Activated CD4-positive, CD25-positive, alpha-beta regulatory T cell treated with anti-CD3 and anti-CD28 coated beads, Interleukin-2, amount 50 U/mL, for 72 hours (primary cell): ENCODE measurements at places on chromosomes 1 and 21.

GRCh38 chr1:226666692-226667091, 72.4 kb downstream of the ITPKB start:
- no peak for DNase-seq

DNA sequence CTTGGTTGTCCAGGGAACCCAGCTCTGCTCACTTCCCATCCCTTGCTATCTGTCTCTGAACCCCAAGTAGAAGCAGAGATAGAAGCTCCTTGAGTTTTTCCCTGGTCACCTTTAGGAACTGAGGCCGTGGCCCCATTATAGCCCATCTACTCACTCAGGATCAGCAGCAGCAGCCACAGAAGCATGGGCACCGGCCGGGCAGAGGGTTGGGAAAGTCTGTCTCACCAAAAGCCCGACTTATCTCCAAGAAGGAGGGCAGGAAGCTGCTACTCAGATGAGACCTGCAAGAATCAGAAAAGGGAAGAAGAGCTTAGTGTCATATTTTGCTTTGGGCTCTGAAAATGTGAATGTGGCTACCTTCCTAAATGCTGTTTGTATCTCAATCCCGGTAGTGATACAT, 264 bp downstream of the FCRL3 start:
- no peak for DNase-seq

GRCh38 chr1:163796394-163796821, 474.7 kb downstream of the NUF2 start:
- no peak for DNase-seq

GRCh38 chr1:207868251-207868773, 42.6 kb downstream of the CD34 start:
- DNase-seq: peak; percentile 39

GRCh38 chr1:222814536-222815439, at the start of gene DISP1:
DISP1 (plus strand) TSS chr1:222815039; CDS start chr1:222942824, 127,785 bp downstream.
- DNase-seq: peak; percentile 77

- DNase-seq: no peak
Measured at GRCh38 chr1:36973056-36973455, 61.3 kb downstream of the GRIK3 start.

DNA sequence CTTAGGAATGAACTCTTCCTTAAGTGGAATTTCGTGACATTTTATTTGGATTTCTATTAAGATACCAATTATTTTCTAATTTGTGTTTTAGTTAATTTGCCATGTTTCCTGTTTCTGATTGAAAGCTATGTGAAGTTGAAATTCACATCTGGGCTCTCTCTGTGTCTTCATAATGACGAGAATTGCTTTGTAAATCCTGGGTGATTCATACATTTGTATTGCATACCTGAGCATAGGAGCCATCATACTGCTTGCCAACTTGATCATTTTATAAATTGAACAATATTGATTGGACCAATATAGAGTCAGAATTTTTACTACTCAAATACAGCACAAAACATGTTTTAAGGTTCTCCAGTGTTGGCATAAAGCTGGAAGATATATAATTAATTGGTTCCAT, 817.9 kb downstream of the BRINP3 start:
- no peak for DNase-seq

DNA sequence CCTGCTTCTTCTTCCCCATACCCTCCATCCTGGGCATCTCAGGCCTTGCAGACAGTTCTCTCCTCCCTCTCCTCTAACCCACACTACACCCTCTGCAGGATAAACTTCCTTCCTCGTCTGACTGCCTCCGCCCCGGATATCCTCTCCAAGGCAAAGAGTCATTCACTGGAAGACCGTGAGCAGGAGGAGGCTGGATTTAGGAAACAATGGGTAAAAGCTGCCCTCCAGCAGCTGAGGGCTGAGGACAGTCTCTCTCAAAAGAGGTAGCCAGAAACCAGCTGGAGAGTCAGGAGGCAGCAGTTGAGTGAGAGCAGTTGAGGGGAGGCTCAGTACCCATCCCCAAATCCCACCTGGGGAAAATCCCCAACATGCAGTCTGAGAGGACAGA, 1.4 kb downstream of the CSRP1 start:
- DNase-seq: no peak

- no peak for DNase-seq
Measured at GRCh38 chr21:44943005-44943685, 3.3 kb downstream of the SLX9 start.

- DNase-seq: no peak
Measured at GRCh38 chr1:224377676-224378006, 21.0 kb downstream of the CNIH4 start.

GRCh38 chr1:13600762-13601453, 17.3 kb downstream of the PDPN start:
- DNase-seq: no peak

- no peak for DNase-seq
Measured at GRCh38 chr1:180190091-180190490, 35.4 kb downstream of the QSOX1 start.

DNA sequence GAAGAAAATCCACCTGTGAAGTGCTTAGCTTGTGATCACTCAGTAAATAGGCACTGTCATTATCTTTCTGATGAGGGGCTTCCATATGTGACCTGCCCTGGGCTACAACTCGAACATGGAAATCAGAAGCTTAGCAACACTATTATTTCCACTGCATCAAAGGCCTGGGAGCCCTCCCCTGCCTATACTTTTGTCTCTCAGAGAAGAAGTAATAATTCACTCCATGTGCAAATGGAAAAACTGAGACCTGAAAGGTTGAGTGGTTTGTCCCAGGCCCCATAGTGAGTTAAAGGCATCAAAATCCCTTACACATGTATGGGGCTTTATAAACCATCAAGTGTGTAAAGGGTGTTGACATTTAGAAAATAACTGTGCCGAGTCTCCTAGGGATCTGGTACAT, 20.9 kb downstream of the SOX13 start:
- no peak for DNase-seq

GRCh38 chr1:74504933-74505512, 7.4 kb downstream of the LRRC53 start:
- DNase-seq: no peak

GRCh38 chr1:38992412-38993111, 1.5 kb downstream of the AKIRIN1 start:
- DNase-seq: no peak

- no peak for DNase-seq
Measured at GRCh38 chr1:110305900-110306420, 33.2 kb upstream of the RBM15 start.

GRCh38 chr1:14055442-14056223, 355.6 kb downstream of the PRDM2 start:
- no peak for DNase-seq

GRCh38 chr21:19810779-19811178, 1187.4 kb upstream of the NCAM2 start:
- DNase-seq: no peak

- DNase-seq: no peak
Measured at GRCh38 chr1:212624976-212625501, 16.5 kb downstream of the ATF3 start.

GRCh38 chr1:59733443-59734141, 81.2 kb upstream of the HOOK1 start:
- DNase-seq: no peak

- no peak for DNase-seq
Measured at GRCh38 chr1:27408151-27408550, 15.7 kb downstream of the GPR3 start.

DNA sequence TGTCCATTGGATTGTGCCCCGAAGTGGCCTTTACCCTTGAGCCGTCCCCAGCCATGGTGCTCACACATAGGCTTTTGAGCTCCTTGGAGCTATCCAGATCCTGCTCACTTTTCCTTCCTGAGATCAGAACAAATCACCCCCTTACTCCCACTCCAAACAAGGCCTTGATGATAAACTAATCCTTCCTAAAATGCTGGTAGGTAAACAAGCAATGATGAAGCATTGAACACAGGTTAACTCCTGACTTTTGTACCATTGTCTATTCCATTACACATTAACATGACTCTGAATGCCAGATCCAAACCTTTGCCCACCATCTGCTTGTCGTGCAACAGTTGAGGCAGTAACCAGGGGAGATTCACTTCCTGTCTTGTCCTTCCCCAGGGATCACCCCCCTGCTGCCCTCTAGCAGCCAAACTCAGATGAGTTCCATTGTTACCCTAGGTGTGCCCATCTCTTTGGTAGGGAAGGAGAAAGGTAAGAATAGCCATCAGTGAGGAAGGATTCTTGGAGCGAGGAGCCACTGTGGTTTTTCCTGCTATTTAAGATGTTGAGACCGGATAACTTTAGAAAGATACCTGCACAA, 79.5 kb upstream of the DNAJC6 start:
- DNase-seq: no peak

- DNase-seq: no peak
Measured at GRCh38 chr21:25107708-25108107, 499.6 kb downstream of the MRPL39 start.

DNA sequence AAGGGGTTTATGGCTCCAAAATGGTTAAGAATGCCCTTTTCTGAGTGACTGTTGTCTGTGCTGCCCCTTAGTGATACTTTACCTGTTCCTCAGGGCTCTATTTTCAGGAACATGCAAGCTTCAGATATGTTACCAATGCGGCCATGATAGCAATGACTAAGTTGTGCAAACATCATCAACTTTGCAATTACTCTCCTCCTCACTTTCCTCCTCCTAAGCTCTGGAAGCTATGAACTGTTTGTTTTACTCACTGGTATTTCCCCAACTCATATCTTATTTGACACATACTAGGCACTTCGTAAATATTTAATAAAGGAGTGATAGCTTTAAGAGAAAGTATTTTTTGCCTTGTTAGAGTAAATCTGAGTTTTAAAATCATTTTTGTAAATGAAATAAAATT, 53.8 kb downstream of the RWDD3 start:
- no peak for DNase-seq

GRCh38 chr1:246306415-246307037, 200.6 kb downstream of the SMYD3 start:
- no peak for DNase-seq

DNA sequence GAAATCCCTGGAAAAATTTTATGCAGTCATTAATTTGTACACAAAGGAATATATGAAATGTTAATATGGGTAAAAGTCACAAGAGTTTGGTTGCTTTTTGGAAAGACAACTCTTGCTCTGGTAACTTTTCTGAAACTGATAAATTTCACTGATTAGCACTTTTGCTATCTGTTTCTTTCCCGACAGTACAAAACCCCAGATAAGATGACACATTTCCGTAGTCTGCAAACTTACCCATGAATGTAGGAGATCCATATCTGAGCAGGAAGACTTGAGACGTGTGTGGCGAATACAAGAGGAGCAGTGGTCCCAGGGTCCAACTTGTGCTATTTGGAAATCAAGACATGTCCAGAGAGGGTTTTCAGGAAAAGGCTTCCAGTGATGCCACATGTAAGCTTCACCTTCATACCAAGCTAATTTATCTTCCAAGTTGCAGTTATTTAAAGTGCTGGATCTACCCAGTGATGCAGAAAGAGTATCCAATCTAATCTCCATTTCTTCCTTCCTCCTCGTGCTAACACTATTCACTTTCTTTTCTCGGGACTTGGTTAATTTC, 35.9 kb upstream of the SAMSN1 start:
- DNase-seq: no peak

DNA sequence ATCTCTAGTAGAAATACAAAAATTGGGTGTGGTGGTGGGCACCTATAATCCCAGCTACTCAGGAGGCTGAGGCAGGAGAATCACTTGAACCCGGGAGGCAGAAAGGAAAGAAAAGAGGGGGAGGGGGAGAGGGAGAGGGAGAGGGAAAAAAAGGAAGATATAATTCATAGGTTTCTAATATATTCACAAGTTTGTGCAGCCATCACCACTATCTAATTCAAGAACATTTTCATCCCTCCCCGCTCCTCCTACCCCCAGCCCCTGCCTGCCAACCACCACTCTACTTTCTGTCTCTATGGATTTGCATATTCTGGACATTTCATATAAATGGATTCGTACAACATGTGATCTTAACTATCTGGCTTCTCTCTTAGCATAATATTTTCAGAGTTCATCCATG, 133.1 kb upstream of the KIAA1614 start:
- no peak for DNase-seq

DNA sequence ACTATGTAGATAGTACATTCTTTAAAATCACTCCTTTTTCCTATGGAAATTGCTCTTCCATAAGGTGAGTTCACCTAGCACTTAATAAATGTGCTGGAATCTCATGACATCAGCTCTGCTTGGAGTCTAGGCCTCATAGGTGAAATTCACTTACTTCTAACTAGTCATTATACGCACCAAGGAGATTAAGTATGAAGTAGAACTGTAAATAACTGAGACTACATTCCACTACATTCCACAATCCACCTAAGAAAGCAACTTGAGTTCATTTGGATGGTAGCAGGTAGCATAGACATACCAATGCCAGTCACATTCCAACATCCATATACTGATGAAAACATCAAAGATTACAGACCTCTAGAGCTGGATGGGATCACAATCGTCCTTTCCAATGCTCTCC, 64.3 kb downstream of the NIBAN1 start:
- DNase-seq: no peak

DNA sequence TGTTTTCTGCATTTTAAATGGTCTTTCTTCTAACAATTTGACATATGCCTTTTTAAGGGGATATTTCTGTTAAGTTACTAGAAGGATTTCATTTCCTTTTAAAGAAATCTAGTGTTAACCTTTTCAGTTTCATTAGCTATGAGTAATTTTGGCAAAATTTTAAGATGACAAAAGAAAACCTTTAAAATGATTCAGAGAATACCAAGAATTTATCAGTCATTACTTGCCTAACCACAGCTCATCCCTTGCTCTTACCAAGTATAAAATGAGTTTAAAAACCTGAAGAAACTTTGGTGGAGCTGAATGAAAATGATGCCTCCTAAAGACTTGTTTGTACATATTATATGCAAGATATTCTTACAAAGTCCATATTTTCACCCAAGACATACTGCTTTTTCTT, 101.7 kb downstream of the NEK7 start:
- no peak for DNase-seq

- DNase-seq: no peak
Measured at GRCh38 chr1:208584167-208584755, 340.1 kb upstream of the PLXNA2 start.

- DNase-seq: no peak
Measured at GRCh38 chr1:112219267-112219666, 176.7 kb upstream of the CTTNBP2NL start.
